ENCODE measurements at places on chromosomes 13 and 19.

- no peak for DNase-seq
These were observed 5.8 kb downstream of the LATS2 start for GRCh38 chr13:21055511-21056045.

- DNase-seq, result no peak
These were observed 202.1 kb upstream of the ZNF536 start for GRCh38 chr19:30170081-30170480.

GRCh38 chr13:83691966-83692365 lies 190.3 kb downstream of the SLITRK1 start:
- DNase-seq, result no peak

DNA sequence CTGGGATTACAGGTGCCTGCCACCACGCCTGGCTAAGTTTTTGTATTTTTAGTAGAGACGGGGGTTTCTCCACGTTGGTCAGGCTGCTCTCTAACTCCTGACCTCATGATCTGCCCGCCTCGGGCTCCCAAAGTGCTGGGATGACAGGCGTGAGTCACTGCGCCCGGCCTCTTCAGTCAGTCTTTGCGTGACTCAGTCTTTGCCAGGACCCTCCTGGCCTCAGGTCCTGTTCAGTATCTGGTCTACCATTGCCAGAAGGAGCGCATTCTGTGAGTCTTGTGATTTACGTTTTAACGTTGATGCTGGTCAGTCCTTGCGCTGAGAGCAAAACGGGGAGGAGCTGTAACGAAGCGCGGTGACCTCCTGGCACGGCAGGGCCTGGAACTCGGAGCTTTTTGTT lies 7.6 kb upstream of the HMG20B start:
- DNase-seq, result no peak

DNA sequence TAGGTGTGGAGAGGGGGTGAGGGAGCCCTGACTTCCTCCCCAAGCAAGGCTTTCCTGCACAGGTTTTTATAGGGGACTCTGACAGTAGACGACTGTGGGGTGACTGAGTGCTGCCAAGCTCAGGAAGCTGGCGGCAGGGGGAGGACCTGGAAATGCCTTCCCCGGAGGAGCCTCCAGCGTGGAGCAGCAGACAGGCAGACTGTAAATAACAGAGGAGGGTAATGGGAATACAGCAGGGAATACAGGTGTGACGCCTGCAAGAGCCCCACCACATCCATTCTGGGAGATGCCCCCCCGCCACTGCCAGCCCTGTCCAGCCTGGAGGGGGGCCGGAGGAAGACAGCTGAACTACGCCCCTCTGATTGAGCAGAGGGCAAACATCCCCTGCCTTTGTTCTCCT lies 190.4 kb downstream of the UQCRFS1 start:
- DNase-seq, result no peak

All from anterior cingulate cortex (tissue), 58 donors.